Ovary (tissue), 10 donors: ENCODE measurements at places on chromosomes 16 and 17.

GRCh38 chr17:27800522-27800921 lies at the start of gene NOS2:
TSS of gene NOS2 (minus strand) at chr17:27800529. CDS start at chr17:27798809, 1,720 bp downstream.
- DNase-seq, result no peak
- no peaks in the 10 kb centered on the region for H3K36me3 ChIP-seq
- H3K27ac ChIP-seq, result no peak within 1 kb of the TSS
- H3K27me3 ChIP-seq, result no peaks in the 10 kb centered on the region

GRCh38 chr17:81563861-81564586 lies 11.9 kb upstream of the FAAP100 start:
- H3K4me1 ChIP-seq, result peaks cover 10% of the 10 kb centered on the region
- no peaks in the 10 kb centered on the region for H3K27me3 ChIP-seq
- H3K27ac ChIP-seq, result no peak overlapping the region
- DNase-seq, result no peak
- no peak overlapping the region for H3K4me3 ChIP-seq

- H3K27me3 ChIP-seq, result no peaks in the 10 kb centered on the region
- no peaks in the 10 kb centered on the region for H3K36me3 ChIP-seq
- no peak for DNase-seq
Observed at GRCh38 chr17:31832746-31833145, 26.3 kb downstream of the COPRS start.

GRCh38 chr16:4231367-4231766 lies 10.5 kb downstream of the SRL start:
- no peak overlapping the region for H3K27ac ChIP-seq
- H3K4me3 ChIP-seq, result no peak overlapping the region
- H3K27me3 ChIP-seq, result no peaks in the 10 kb centered on the region
- H3K36me3 ChIP-seq, result no peaks in the 10 kb centered on the region
- DNase-seq, result no peak
